ENCODE measurements at places on chromosomes 16 and 17. TPM values are rescaled to one million over a fixed set of nuclear protein-coding genes. Genes with fewer than 3 reads are reported as not detected.

- H3K27ac ChIP-seq: no peak overlapping the region
- no peak overlapping the region for H3K4me3 ChIP-seq
- DNase-seq: no peak
- peaks cover 37% of the 10 kb centered on the region for H3K4me1 ChIP-seq
These were observed 41.9 kb downstream of the NFAT5 start for GRCh38 chr16:69607674-69608073.

- no peak overlapping the region for H3K4me3 ChIP-seq
- H3K36me3 ChIP-seq: no peaks in the 10 kb centered on the region
- no peaks in the 10 kb centered on the region for H3K27me3 ChIP-seq
- H3K4me1 ChIP-seq: peaks cover 32% of the 10 kb centered on the region
- DNase-seq: no peak
These were observed 4.1 kb upstream of the CDH15 start for GRCh38 chr16:89167425-89167941.

- H3K36me3 ChIP-seq: no peaks in the 10 kb centered on the region
- no peaks in the 10 kb centered on the region for H3K4me1 ChIP-seq
- no peaks in the 10 kb centered on the region for H3K27me3 ChIP-seq
- DNase-seq: no peak
- H3K4me3 ChIP-seq: no peak overlapping the region
- H3K27ac ChIP-seq: no peak overlapping the region
These were observed 7.5 kb downstream of the NETO2 start for GRCh38 chr16:47136099-47136842.

DNA sequence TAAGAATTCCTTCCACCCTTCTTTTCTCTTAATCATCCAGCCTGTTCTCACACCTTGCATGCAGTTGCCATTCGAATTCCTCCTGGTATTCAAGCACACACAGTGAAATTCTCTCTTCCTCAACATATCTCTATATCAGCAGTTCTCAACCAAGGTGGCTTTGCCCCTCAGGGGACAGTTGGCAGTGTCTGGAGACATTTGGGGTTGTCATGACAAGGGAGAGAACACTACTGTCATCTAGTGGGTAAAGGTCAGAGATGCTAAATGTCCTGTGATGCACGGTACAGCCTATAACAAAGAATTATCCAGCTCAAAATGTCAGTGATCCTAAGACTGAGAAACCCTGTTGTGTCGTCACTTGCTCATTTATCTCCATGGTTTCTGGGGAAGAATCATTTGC lies 94.8 kb upstream of the CPHXL start:
- no peaks in the 10 kb centered on the region for H3K4me1 ChIP-seq
- no peak overlapping the region for H3K27ac ChIP-seq
- H3K4me3 ChIP-seq: no peak overlapping the region
- no peaks in the 10 kb centered on the region for H3K36me3 ChIP-seq
- H3K27me3 ChIP-seq: no peaks in the 10 kb centered on the region
- no peak for DNase-seq

DNA sequence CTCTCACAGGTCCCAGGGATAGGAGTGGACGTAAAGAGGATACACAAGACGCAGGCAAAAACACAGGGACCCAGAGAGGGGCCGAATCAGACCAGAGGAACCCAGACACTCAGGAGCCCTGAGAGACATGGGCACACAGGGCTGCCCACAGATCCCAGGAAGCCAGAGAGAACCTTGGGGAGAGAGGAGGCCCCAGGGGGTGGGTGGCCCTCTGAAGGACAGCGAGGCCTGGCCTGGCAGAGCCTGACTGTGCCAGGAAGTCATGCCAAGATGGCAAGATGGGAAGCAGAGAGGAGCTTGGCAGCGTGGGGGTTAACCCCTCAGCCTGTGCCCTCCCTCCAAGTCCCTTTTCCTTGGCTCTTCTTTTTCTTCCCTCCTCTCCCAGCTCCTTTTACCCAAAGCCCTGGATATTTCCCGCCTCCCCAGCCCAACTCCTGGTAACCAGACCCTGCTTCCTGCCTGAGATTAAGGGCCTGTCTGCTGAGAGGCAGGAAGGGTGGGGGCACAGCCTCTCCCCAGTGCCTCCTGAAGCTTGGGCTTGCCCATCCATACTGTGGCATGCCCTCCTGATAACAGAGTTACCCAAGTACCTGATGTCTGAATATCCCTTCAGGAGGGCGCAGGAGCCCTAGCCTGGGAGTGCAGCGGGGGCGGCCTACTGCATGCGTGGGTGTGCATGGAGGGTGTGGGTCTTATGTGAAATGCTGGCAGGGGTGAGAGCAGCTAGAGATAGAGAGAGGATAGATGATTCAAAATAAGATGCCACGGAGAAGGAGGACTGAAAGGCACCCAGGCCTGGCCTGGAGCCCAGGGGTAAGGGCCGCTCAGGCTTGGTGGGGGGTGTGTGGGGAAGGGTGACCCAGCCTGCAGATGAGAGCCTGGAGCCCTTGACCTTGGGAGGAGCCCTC lies 6.0 kb upstream of the TBX21 start:
- H3K36me3 ChIP-seq: no peaks in the 10 kb centered on the region
- H3K4me3 ChIP-seq: no peak overlapping the region
- H3K4me1 ChIP-seq: peaks cover under 1% of the 10 kb centered on the region
- H3K27ac ChIP-seq: no peak overlapping the region
- DNase-seq: no peak

Gene PIGS
- 22.8 TPM for total RNA-seq

All from vagina (tissue), 2 donors.